Naive thymus-derived CD4-positive, alpha-beta T cell (primary cell): ENCODE measurements at places on chromosomes 7 and 10. TPM values are rescaled to one million over a fixed set of nuclear protein-coding genes. Genes with fewer than 3 reads are reported as not detected.

The HOXA4 gene
- polyA plus RNA-seq: not detected

The EIF4EBP2 gene
- 52.5 TPM for polyA plus RNA-seq

The MACC1 gene
- polyA plus RNA-seq: 0.03 TPM

The WNT2 gene
- polyA plus RNA-seq: not detected

GRCh38 chr7:148334959-148335577 lies 255.5 kb upstream of the C7orf33 start:
- no peak for DNase-seq

GRCh38 chr7:119733127-119733879 lies 539.7 kb upstream of the KCND2 start:
- DNase-seq: no peak

DNA sequence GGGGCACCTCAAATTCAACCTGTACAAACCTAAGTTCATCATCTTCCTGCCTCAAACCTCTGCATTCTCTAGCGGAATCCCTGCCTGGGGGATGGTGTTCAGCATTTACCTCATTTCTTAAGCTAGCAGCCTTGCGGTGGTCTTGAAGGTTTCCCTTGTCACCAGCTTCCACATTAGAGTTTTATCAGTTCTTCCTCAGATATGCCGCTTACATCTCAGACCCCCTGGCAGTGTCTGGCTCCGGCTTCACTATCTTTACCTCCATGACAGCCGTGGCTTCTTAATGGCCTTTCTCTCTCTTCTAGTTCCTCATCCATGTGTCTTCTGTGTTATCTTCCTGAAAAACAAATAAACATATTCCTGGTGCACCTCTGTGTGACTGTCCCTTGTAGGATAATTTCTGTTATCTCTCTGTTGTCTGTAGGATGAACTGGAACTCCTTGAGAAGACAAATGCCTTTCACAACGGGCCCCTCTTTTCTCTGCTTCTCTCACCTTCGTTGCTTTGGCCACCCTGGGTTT lies 101.1 kb upstream of the BMPER start:
- no peak for DNase-seq
